Germinal center (tissue), 1 donor: ENCODE measurements at places on chromosomes 4 and X.

GRCh38 chrX:113790987-113791386, 792.9 kb upstream of the HTR2C start:
- no peak for DNase-seq

DNA sequence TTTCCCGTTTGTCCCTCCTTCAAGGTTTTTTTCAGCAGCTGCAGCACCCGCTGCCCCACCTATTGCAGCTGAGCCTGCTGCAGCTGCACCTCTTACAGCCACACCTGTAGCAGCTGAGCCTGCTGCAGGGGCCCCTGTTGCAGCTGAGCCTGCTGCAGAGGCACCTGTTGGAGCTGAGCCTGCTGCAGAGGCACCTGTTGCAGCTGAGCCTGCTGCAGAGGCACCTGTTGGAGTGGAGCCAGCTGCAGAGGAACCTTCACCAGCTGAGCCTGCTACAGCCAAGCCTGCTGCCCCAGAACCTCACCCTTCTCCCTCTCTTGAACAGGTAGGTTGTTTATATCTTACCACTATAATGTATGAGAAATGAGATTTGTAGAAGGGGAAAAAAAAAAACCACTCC, 4.5 kb downstream of the PRR27 start:
- no peak for DNase-seq

DNA sequence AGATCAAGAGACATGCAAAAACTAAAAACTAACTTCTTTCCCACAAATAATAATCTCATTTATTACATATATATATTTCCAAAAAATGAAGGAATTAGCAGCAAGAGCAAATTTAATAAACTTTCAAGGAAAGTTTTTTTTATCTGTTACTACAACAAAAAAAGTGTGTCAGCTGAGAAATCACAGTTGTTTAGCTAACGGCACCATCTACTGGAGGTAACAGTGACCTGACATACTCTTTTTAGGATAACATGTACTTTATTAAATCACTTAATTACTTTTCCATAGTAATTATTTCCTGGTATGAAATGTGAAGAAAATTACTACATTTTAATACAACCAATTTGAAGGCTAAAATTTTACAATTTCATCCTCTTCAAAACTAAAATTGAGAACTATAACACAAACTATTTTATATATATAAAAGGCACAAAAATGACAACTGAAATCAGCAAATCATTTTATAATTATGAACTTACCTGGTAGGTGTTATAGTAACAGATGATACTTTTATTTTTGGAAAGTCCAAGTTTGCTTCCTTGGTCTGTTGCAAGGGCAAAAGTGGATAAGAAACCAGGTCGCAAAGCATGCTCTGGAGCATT, 9.1 kb downstream of the LAMTOR3 start:
- DNase-seq: peak; percentile 24

GRCh38 chrX:50448565-50448964, 22.1 kb downstream of the DGKK start:
- DNase-seq: peak; percentile 2

DNA sequence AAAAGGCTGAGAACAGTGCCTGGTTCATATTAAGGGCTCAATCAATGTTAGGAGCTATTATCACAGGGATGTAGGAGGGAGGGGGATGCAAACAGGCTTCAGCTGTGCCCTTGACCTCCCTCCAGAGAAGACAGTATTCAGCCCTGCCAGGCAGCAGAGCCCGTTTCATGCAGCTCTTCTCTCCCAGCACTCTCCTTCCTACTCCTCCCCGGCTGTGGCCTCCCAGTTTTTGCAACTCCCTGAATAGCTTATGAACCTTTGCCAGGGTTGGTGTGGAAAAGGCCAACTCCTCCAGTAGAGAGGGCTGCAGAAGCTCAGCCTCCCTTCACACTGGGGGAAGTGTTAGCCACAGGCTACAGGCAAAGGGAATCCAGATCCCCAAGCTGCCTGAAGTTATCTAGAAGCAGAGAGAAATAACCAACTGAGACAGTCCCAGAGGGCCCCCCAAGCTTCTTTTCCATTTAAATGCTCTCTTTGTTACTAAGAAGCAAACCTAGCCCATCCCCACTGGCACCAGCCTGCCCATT, 31.7 kb upstream of the APLN start:
- no peak for DNase-seq

DNA sequence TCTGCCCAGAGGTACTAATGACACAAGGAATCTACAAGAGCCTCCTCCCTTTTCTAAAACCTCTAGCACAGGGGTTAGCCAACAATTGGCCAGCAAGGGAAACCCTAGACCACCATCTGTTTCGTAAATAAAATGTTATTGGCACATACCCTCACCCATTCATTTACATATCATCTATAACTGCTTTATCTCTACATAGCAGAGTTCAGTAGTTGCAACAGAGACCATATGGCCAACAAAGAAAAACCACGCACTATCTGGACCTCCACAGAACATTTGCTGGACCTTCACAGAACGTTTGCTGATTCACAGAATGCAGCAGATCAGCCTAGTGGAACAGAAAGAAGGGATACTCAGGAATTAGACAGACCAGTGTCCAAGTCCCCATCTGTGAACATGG, 9.4 kb downstream of the SLC2A9 start:
- DNase-seq: no peak

DNA sequence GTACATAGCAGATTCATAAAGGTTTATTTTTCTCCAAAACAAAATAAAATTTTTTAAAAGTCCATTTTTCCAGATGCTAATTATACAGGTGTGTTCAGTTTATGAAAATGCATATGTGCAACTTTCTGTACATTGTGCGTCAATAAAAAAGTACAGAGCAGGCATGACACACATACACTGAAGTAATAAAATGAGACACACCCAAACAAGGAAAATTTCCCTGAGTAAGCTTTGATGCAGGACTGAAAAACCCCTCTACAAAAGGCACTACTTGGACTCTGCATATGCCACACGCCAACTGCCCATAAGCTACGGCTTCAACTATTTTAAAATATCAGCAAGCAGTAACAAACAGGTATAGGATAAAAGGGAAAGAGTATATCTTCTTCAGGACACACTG, 13.8 kb downstream of the ARAP2 start:
- DNase-seq: no peak

GRCh38 chr4:144740316-144740715, 94.4 kb downstream of the HHIP start:
- no peak for DNase-seq

DNA sequence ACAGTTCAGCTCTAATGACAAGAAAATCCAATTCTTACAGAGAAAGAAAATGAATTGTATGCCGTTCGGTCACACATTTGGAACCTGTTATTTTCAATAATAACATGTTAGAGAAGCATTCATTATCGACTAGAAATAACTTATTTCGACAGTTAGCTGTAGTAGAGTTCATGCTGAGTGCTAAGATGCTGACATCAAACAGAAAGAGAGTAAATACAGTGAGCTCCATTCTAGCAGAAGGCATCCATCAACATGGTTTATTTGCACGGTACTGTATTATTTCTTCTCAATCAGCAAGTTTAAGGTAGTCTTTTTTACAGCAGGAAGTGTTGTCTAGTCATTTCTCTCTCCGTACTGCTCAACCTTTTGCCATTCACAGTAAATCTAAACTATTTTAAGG, 732.1 kb downstream of the STIM2 start:
- no peak for DNase-seq

GRCh38 chr4:142858446-142858845, 12.3 kb upstream of the INPP4B start:
- DNase-seq: no peak

DNA sequence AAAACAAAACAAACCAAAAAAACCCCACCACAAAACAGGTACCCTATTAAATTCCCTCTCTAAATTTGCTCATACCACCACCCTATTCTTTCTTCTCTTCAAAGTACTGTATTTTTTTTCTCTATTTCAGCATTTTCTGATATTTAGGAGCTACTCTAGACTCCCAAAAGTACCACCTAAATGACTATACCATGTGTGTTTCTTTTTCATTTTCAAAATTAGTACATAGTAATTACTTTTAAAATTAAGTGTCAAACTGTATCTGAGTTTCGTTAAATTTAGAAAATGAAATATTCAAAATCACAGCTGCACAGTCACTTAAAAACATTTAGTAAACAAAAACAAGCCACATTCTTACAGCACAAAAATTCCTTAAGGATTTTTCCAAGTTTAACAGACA, 161.7 kb downstream of the FBXW7 start:
- DNase-seq: no peak

DNA sequence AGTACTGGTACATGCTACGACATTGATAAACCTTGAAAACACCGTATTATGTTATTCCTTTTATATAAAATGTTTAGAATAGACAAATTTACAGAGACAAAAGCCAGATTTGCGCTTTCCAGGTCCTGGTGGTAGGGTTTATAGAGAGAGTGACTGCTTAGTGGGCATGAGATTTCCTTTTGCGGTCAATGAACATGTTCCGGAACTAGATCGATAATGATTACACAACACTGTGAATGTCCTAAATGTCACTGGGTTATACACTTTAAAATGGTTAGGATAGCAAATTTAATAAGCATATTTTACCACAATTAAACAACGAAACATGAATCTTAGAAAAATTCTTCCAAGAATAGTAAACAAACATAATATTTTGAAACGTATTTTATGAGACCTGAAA, 77.3 kb downstream of the MAGEA10 start:
- no peak for DNase-seq

DNA sequence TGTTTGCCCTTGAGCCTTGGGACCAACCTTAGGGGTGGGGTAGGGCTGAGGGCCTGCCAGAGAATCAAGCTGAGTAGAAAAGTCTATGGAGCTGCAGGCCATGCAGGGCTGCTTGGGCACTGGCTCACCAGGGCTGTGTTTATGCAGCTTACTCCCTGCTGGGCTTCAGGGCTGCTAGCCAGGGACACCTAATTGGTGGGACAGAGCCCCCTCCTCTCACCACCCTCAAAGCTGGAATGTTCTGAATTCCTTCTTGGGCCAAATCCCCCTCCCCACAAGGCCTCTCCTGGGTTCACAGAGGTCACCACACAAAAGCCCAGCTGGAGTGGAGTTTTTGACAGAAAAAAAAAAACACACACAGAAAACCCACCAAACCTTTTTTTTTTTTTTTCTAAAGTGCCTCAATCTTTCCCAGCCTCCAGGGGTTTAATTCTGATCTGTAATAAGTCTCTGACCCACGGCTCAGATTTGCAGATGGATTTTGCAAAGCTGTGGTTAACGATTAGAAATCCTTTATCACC, at the start of gene CLDN2:
Gene CLDN2, plus strand, starts transcription at position 471 of the 521 bp plus-strand sequence. CDS start 7,827 bp downstream, outside the sequence.
- DNase-seq: no peak

DNA sequence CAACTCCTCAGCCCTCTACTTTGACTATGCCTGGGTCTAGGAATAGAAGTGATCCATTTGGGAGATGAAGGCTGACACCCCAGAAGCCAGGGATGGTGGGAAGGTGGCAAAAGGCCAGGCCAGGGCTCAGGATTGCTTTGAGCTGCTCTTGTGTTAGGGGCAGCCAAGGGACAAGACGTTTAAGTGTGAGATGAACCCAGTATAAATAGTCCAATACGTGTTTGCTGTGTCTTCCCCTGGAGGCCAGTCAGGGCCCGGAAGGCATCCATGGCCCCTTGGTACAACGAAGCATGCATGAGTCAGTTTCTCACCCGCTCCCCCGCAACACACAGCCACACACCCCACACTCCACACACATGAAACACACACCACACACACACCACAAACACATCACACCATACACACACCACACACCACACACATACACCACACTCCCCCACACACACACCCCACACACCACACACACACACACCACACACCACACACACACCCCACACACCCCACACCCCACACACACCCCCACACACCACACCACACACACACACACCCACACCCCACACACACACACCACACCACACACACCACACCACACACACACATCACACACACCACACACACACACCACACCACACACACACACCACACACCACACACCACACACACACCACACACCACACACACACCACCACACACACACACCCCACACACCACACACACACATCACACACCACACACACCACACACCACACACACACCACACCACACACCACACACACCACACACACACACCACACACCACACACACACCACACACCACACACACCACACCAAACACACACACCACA, 5.1 kb downstream of the STARD8 start:
- no peak for DNase-seq

- no peak for DNase-seq
Observed at GRCh38 chrX:100407784-100408712, 2.0 kb downstream of the PCDH19 start.

DNA sequence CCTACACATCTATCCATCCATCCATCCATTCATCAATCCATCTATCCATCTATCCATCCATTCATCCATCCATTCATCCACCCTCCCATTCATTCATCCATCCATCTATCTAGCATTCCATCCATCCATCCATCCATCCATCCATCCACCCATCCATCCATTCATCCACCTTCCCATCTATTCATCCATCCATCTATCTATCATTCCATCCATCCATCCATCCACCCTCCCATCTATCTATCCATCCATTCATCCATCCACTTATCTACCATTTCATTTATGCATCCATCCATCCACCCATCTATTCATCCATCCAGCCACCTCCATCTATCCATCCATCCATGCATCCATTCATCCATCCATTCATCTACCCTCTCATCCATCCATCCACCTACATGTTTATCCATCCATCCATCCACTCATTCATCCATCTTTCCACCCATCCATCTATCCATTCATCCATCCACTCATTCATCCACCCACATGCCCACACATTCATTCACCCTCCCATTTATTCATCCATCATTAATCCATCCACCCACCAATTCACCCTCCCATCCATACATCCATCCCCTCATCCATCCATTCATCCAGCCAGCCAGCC, 258.5 kb downstream of the CRLF2 start:
- no peak for DNase-seq

- no peak for DNase-seq
Observed at GRCh38 chr4:137421796-137422195, 110.5 kb downstream of the PCDH18 start.

DNA sequence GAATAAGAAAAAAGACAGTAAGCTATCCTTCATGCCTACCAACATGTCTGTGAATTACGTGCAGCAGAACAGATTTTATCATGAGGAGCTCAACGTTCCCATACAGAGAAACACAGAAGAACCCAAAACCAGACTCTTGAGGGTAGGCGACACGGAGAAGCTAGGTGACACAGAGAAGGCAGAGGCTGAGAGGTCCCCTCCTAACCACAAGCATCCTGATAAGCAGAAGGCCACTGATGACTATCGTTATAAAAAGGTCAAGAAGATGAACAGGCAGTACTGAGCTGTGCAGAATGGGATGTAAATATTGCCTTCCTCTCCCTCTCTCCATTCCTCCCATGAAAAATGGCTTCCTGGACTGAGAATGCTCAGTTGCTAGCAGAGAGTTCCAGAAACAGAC, 350.2 kb upstream of the BOD1L1 start:
- no peak for DNase-seq
